ENCODE measurements at places on chromosomes 2 and 18.

- peak; percentile 81 for DNase-seq
Observed at GRCh38 chr2:26846334-26847306, 1.3 kb upstream of the DPYSL5 start.

- no peak for DNase-seq
Observed at GRCh38 chr2:76450024-76450475, 739.3 kb upstream of the GCFC2 start.

DNA sequence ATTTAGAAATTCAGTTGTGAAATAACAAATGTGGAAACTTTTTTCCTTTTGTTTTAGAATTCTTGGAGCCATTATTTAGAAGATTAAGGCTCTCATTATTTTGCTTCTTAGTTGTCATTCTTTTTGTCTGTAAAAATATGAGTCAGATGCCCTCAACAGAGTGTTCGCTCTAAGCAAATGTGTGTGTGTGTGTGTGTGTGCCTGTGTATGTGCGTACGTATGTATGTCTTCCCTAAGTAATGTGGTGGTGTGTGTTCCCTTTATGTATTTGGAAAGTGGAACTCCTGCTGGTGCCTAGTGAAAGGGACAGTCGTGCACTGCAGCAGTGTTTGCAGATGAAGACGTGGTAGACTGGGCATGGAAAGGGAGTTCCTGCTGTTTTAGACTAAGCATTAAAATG, 27.5 kb downstream of the ZNF407 start:
- DNase-seq = no peak

- DNase-seq = no peak
Observed at GRCh38 chr2:3667151-3667631, 9.2 kb downstream of the ALLC start.

- DNase-seq = no peak
Observed at GRCh38 chr18:3048820-3049349, 35.9 kb upstream of the LPIN2 start.

DNA sequence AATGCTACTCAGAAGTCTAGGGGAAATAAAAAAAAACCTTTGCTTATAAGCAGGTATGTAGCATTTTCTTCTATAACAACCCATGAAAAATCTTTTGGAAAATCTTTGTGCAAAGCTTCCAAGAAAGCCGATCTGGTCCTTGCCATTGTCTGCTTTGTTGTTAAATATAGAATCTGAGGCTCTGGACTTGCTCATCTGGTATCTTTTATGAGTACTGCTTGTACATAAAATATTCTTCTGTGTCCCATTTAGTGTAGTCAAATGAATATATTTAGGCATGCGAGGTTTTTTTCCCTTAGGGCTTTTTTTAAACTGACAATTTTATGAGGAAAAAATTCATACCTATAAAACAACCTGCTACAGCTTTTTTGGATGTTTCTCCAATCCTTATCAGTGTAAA, 45.0 kb upstream of the RMND5A start:
- DNase-seq = no peak

DNA sequence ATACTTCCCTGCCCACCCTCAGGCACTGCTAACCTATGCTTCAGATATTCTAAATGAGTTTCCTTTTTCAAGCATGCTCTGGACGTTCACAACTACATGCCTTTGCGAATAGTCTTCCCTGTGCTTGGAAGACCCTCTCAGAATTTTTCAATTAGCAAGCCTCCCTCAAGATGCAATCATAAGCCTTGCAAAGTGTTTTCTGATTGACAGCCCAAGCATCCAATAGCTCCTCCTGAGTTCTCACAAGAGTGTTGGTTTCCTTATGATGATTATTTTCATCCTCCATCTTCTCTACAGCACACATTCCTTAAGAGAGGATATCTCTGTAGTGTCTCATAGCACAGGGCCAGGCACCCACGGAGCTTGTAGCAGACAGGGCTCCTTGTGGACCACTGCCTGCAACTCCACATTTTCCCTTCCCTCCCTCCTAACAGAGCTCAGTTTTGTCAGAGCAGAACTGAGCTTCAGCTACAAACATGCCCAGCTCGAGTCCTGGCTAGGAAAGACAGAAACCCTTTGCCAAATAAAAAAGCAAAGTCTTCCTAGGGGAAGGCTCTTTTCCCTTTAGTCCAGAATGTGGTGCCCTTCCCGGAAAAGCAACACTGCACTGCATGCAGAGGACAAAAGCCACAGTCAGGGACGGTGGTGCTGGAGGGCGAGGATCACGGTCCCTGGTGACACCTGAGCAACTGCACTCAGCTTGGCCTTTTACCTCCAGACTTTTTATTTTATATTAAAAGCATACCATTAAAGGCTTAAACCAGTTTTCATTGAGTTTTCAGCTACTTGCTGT, 819.8 kb upstream of the ID2 start:
- DNase-seq = no peak

- no peak for DNase-seq
Observed at GRCh38 chr2:191661097-191661924, 16.6 kb upstream of the NABP1 start.

DNA sequence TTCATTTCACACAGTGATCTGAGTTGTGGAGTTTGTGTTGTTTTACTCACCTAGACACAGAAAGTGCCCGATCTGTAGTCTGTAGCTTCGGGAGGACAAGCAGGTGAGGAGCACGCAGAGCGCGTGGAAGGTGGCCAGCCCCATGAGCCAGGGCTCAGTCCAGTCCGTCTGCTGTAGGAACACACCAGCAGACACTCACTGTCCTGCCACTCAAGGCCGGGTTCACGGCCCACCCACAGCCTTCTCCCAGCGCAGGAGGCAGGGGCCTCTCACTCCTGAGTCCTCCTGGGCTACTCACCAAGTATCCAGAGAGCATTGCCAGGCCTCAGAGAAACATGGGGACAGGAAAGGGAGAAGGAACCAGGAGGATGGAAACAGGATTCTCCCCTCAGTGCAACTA, 1.7 kb downstream of the TMEM18 start:
- no peak for DNase-seq

DNA sequence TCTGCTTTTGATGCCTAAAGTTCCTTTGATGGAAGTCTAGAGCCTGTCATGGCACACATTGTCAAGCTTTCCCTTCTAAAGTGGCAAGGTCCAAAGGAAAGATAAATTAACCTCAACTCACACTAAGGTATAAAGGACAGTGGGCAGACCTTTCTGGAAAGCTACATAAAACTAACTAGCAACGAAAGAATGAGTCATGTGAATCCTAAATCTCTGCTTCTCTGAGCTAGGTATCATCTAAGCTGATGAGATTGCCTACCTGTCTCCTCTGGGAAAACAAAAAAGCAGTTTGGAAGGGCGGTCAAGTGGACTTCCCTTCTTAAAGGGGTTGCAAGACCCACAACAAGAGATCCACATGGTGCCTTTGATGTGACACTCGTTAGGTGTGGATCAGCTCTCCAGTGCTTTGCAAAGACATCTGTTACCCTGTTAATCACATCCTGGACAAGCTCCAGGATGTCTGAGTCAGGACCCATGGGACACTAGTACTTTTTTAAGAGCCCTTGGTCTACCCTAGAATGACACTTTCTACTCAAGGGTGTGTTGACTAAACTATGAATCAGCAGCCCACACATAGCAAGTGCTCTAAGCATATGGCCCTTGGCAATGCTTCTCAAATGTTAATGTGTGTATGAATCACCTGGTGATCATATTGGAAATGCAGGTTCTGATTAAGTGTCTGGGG, 173.5 kb downstream of the ALK start:
- DNase-seq = no peak

- DNase-seq = no peak
Observed at GRCh38 chr2:51990684-51991083, 958.8 kb upstream of the NRXN1 start.
